SK-N-DZ (cell line): ENCODE measurements at places on chromosomes 16 and 17.

DNA sequence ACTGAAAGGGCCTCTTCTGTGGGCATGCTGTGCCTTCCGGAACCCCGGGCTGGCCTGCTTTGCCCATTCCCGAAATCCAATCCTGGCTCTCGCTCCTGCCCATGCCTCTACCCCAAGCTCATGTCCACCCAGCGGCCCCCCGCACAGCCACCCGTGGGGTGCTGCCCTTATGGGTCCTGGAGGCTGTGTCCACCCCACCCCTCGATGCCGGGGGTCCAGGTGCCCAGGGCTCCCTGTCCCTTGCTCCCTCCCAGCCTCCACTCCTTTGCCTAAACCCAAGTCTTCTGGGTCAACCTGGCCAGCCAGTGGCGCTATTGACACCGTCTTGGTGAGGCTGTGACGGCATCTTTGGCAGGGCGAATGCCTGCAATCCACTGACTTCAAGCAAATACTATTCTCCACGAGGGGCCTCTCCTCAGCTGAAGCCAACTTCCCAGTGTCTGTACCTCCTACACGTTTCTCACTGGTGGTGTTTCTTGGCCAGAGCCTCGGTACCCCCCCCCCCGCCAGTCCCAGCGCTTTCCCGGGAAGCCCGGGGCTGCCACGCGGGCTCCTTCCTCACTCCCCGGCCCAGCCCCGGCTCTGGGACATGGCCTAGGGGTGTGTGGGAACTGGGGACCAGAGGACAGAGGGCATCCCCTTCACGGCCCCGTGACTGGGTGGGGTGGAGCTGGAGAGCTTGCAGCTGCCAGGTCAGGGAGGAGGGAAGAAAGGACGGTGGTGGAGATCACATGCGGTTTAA is 12.2 kb upstream of the DUS1L start:
- DNase-seq, result no peak

DNA sequence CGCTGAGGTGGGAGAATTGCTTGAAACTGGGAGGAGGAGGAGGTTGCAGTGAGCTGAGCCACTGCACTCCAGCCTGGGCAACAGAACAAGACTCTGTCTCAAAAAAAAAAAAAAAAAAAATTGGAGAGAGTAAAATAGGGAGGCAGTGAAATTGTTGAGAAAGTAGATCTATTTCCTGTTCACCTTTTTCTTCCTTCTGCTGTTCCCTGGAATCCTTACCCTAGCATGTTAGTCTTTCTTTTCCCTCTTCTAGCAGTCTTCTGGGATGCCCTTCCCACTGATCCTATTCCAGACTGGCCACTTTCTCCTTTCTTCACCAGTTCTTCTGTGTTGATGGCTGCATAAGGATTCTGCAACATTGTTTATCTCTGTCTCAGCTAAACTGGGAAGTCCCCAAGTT is 3.1 kb downstream of the NME2 start:
- no peak for DNase-seq

- DNase-seq, result no peak
Measured at GRCh38 chr17:29016345-29017210, 10.7 kb upstream of the SEZ6 start.

GRCh38 chr16:9125658-9126505 is 34.4 kb downstream of the HAPSTR1 start:
- DNase-seq, result no peak

- no peak for DNase-seq
Measured at GRCh38 chr16:9870962-9871361, 311.3 kb downstream of the GRIN2A start.

DNA sequence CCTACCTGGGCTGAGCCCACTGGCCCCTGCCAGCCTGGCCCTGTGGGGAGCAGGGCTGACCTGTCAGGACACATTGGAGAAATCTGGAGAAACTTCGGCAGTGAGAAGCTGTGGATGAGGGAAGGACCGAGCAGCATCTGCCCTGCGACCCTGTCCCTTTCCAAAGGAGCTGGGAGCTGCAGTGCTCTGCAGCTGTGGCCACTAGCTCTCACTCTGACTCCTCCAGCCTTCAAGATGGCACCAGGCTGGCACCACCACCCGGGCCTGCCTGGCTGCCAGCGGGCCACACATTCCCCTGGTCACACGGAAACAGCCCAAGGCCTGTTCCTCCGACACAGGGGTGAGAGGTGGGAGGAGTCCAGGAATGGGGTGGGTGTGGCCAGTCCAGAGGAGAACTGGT is 30.1 kb downstream of the CD300LG start:
- DNase-seq, result no peak

DNA sequence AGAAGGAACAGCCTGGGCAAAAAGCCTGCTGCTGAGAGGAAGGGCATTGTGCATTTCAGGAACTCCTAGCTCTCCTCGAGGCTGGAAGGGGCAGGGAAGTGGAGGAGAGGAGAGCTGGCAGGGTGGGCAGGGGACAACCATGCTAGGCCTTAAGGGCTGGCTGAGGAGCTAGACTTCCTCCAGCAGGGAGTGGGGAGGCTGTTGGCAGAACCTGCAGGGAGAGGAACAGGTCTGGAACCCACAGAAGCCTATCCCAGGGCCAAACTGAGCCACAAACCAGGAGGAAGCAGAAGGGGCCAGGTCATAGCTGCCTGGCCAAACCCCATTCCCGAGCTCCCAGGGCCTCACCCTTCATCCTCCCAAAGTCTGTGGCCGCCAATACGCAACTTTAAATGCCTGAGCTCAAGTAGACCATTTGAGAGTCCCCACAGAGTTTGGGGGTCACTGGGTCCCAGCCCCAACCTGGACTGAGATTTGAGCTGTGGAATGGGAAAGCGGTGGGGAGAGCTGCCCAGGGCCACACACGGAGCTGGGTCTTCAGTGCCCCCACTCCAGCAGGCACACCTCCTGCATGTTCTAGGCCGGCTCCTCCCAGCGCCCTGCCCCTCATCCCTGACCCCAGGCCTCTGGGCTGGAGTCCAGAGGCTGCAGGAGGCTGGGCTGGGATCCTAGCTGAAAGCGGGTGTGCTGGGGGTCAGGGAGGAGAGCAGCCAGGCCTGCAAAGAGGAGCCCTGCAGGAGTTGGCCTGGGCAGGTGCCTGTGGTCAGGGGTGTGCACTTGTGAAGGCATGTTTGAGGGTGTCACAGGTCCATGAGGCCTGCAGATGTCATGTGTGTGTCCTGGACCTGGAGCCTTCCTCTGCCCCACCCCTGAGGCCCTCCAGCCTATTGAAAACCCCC is 4.5 kb downstream of the CDH5 start:
- no peak for DNase-seq

DNA sequence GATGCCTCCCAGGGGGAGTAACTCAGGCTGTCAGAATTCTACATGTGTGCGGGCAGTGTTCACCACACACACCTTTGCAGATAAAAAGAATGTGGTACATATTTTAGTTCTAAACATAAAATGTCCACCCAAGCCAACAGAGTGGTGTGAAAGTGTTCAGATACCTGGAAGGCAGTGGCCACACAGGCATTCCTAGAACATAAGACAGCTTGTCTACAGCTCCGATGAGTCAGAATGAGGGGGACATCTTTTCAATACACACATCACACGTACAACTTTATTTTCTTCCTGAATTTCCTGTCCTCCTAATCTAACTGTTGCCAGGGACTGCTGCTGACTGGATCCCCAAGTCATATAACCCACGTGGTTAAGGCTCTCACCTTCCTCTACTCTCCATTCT is 142.3 kb downstream of the ZFHX3 start:
- no peak for DNase-seq

GRCh38 chr17:54932711-54933110 is 32.1 kb downstream of the TOM1L1 start:
- no peak for DNase-seq

- no peak for DNase-seq
Measured at GRCh38 chr16:31869511-31870201, 4.0 kb upstream of the ZNF267 start.

DNA sequence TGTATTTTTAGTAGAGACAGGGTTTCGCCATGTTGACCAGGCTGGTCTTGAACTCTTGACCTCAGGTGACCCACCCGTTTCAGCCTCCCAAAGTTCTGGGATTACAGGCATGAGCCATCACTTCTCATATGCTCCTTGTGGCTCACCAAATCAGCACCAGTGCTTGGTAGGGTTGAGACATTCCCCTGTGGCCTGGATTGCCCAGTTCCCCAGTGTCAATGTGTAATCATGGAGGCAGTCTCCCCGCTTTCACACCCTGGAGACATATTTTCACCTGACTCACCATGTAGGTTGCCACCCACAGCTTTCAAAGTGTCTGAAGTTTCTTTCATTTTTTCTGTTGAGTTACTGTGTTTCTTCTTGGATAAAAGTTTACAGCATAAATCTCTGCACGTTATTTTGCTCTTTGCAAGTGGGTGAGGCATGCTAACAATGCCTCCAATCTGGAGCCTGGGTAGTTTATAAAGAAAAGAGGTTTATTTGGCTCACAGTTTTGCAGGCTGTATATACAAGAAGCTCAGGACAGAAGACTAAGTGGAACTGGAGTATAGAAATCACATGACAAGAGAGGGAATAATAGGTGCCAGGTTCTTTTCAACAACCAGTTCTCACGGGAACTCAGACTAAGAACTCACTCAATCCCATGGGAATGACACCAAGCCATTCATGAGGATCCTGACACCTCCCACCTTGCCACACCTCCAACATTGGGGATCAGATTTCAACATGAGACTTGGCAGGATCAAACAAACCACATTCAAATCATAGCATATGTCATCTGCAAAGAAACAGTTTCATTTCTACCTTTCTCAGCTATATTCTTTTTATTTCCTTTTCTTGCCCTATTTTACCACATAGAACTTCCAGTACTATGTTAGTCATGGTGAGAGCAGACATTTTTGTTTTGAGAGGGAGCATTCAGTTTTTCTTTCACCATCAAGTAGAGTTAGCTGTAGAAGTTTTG is 113.2 kb downstream of the PHKB start:
- no peak for DNase-seq

DNA sequence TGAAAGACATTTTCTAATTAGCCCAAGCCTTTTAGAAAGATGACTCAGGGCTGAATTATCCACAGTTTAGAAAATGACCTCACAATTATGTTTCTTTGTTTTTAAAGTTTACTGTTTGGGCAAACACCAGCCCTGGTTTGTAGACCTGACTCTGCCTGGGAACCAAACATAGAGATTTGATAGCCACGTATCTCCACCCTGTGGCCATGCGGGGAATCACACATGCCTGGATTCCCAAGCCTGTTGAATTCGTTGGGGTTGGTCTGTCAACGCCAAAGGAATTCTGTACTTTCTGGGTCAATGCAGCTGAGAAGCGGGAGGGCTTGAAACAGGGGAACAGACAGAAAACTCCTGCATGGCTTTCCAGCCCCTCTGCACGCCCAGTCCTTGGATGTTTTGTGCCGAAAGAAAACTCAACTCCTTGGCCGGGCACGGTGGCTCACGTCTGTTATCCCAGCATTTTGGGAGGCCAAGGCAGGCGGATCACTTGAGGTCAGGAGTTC is 26.9 kb downstream of the CD300A start:
- peak; percentile 50 for DNase-seq

DNA sequence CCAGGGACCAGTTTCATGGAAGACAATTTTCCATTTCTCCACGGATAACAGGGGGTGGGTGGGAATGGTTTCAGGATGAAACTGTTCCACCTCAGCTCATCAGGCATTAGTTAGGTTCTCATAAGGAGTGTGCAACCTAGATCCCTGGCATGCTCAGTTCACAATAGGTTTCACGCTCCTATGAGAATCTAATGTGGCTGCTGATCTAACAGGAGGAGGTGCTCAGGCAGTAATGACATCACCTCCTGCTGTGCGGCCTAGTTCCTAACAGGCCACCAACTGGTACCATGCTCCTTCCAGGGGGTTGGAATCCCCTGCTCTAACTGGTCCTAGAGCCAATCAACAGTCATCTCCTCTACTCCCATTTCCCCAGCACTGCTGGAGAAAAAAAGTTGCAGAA is 19.9 kb downstream of the TEX14 start:
- DNase-seq, result no peak

DNA sequence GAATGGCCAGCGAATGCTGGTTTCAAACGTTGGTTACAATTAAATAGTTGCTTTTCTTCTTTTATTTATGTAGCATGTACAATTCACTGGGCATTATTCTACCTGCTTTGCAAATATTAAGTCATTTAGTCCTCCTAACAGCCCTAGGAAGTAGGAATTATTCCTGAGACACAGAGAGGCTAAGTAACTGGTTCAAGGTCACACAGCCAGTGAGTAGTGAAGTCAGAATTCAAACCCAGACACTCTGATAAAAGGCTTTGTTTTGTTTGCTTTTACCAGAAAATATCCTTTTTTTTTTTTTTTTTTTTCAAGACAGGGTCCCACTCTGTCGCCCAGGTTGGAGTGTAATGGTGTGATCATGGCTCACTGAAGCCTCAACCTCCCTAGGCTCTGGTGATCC is 2.2 kb downstream of the CRHR1 start:
- DNase-seq, result no peak

DNA sequence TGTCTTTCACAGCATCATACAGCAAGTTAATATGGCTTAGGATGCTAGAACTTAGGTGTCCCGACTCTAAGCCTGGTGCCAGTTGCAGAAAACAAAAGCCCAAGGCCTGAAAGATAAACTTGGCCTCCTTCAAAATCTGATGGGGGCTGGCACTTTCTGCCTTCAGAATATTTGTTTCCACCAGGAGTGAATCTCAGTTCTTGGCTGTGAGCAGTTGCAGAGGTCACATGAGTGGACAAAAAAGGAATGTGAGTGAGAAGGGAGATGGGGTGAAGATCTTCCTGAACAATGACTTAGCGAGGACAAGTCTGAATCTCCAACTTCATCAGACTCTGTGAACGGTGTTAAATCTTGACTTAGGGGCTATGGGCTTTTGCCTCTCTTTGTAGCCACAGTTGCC is 46.6 kb downstream of the HOXB1 start:
- DNase-seq, result no peak

GRCh38 chr17:32269377-32269776 is 3.7 kb downstream of the RHBDL3 start:
- DNase-seq, result no peak

- peak; percentile 96 for DNase-seq
Measured at GRCh38 chr16:31451681-31452351, 7.5 kb upstream of the ARMC5 start.

DNA sequence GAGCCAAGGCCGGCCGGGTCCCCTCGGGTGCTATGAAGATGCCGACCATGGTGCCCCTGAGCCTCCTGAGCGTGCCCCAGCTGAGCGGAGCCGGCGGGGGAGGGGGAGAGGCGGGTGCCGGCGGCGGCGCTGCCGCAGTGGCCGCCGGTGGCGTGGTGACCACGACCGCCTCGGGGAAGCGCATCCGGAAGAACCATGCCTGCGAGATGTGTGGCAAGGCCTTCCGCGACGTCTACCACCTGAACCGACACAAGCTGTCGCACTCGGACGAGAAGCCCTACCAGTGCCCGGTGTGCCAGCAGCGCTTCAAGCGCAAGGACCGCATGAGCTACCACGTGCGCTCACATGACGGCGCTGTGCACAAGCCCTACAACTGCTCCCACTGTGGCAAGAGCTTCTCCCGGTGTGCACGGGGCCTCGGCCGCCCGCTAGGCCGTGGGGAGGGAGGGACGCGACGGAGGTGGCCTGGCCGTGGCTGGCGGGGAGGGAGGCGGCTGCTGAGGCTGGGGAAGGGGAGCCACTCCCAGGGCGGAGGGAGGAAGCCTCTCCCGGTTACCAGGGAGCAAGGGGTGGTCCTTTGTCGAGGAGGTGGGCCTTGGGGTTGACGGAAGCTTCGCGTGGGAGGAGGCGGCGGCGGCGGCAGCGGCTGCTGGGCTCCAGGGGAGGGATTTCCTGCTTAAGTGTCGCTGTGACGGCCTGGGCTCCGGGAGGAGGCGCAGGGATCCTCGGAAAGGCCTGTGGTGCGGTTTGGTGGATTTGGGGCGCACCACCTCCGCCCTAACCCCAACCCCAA is 1.3 kb downstream of the MAZ start:
- peak; percentile 88 for DNase-seq
